KG1 (cell line): ENCODE measurements at places on chromosomes 4 and X.

DNA sequence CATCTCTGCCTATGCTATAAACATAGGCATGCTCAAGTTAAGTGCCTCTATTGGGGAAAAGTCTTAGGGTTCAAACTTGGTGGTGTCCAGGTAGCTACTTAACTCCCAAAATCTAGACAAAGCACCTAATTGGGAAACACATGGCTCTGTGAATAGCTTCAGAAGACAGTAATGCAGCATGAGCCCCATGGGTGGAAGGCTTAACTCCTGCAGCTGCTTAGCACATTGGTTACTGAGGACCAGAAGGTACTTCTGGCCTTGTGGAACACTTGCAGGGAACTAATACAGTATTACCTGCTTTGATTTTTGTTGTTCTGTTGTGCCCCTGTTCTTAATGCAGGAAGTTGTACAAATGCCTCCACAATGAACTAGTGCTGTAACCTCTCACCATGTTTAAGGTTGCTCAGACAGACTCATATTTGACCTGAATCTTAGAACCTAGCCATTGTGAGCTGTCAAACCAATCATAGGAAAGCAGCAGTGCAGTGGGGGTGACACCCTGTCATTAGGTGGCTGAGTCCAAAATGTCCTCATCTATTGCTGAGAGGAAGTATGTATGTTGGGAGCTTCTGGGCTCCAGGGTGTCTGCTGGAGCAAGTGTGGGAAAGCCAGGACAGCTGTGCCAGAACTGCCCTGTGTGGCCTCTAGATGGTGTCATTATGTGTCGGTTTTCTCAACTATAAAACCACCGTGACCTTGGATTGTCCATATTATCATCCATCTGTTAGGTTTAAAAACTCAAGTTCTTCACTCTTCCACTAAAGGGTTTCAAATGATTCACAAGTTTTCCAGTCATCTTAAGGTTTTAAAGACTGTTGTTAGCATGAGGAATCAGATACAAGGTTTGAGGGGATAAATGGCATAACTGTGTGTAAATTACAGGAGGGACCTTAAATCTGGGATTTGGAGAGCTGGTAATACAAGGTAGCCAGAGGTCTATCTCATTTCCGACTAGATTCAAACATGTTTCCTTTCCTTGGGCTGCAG, 69.9 kb upstream of the WDR1 start:
- no peak for DNase-seq

DNA sequence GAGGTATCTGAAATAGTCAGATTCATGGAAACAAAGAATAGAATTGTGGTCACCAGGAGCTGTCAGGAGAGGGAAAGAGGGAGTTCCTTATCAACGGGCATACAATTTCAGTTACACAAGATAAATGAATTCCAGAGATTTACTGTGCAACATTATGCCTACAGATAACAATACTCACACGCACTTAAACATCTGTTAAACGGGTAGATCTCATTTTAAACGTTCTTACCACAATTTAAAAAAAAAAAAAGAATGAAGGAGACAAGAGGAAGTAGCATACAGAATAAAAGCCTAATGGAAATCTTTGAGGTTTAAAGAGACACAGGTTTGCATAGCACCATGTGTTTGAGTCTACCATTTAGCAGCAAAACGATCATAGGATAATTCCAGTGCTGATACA, 298.0 kb downstream of the DKK2 start:
- no peak for DNase-seq

GRCh38 chr4:167956676-167957075, 135.7 kb upstream of the ANXA10 start:
- DNase-seq = no peak

DNA sequence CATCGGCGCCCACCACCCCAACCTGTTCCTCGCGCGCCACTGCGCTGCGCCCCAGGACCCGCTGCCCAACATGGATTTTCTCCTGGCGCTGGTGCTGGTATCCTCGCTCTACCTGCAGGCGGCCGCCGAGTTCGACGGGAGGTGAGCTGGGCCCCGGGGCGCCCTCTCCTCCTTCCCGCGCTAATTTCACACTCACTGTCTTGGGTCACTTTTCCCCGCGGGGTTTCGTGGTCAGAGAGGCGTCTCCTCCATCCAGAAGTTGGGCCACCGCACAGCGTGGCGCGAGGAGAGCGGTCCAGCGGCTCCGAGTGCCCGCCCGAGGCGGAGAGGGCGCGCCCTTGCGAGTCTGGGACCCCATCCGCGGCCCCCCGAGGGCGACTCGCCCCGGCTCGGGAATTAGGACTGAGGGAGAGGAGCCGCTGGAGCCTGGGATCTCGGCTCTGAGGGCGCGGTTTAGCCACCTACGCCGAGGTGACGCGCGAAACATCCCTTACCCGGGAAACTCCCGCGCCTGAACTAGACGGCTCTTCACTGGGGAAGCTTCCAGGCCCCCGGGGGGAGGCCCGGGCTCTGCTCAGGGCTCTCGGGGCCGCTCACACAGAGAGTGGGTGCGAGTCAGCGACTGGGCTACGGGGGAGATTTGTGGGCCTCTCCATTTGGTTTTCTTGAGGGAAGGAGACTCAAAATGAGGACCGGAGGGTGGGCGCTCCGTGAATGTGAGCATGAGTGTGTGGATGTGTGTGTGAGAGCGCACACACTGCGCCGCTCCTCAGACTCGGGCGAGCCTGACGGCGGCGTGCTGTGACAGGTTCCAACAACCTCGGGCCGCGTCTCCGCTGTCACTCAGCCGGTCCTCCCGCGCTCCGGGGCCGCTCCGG, 551 bp downstream of the NPNT start:
- no peak for DNase-seq

GRCh38 chr4:86249074-86249473, 110.8 kb downstream of the MAPK10 start:
- no peak for DNase-seq

GRCh38 chrX:31543634-31544033, 471.8 kb upstream of the FTHL17 start:
- DNase-seq = no peak

GRCh38 chrX:72009731-72010130, 99.1 kb downstream of the NHSL2 start:
- DNase-seq = no peak

GRCh38 chr4:188198982-188199792, 59.9 kb downstream of the TRIML1 start:
- no peak for DNase-seq

GRCh38 chr4:13347517-13348125, 136.5 kb downstream of the RAB28 start:
- no peak for DNase-seq

DNA sequence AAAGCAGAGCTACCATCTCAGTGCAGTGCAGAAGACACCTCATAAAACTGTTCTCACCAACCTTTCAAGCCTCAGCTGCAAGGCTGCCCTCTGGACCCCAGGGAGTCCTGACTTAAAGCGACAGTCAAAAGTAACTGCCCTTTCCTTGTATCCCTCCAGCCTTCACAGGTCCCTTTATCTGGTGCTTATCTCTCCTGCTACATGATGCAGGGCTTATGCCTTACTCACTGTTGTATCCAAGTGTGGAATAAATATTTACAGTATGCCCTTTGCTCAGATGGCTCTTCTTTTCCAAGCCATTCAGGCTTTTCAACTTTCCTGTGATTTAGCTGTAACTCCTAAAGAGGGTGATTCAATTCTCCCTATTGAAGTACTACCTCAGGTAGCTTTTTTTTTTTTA, 92.6 kb downstream of the KDR start:
- no peak for DNase-seq

DNA sequence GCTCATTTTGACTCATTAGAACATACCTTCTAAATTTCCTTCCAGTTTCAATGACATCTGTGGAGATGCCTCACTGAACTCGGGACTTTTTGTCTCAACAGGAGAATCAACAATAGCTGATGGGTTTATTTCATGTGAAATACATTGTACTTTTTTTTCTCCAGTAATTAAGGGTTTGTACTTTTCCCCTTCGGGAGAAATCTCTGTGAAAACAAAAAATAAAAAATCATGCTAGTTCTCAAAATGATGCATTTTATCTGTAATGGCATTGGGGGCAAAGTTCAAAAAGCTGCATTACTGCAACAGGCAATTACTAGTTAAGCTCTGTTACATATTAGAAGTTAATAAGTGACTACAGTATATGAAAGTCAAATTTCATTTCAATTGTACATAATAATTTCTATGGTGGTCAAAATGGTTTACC, 167.3 kb upstream of the SH3RF1 start:
- DNase-seq = no peak

DNA sequence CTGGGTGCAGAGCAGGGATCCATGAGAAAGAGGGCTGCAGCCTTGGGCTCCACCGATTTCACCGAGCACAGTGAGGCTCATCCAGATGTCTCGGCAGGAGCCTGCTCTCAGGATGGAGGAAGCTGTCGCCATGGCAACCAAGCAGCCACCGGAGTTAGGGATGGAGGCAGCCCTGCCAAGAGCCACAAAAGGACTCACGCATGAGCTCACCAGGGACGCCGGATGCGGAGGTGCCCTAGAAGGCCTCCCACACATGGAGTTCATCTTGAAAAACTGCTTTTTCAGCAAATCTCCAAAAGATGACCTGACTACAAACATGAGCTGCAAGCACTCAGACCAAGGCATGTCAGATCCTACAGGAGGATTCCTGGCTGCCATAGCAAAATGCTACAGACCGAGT, 90.7 kb downstream of the WFS1 start:
- DNase-seq = no peak

DNA sequence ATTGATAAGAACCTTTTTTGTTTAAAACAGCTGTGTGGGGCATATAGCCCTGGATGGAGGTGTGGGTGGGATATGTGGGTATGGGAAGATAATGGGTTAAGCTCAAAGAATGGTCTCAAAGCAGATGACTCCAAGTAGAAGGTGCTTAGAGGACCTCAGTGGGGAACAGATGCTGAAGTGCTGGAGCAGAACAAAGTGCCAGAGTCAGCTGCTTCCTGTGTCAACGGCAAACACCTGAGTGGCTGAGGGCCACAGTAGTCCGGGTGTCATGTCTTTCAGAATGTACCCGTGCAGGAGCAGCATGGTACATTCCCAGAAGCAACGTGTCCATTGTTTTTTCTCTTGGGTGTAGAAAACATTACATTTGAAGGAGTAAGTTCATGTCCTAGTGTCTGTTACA, 210.6 kb downstream of the CCNG2 start:
- DNase-seq = no peak

GRCh38 chr4:156557920-156558319, 413.7 kb downstream of the PDGFC start:
- DNase-seq = no peak

DNA sequence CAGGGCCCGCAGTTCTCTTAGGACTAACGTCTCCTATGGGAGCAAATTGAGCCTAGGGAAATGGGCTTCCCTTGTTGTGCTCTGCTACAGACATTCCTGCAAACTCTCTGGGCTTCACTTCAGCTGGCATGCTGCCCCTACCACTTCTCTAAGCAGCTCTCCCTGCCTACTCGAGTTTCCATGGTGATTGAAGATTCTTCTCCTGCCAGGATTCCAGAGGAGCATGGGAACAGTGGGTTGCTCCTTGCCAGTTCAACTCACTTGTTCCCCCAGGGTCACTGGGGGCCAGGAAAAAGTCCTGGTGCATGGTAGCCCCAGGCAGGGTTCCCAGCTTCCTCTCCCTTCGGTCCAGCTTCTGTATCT, 21.1 kb upstream of the WDR17 start:
- no peak for DNase-seq

- DNase-seq = peak; percentile 5
Measured at GRCh38 chr4:25320773-25321172, 8.2 kb downstream of the ZCCHC4 start.

- no peak for DNase-seq
Measured at GRCh38 chrX:24305905-24306304, 8.0 kb downstream of the SUPT20HL2 start.

GRCh38 chrX:39117101-39117500, 315.8 kb downstream of the MID1IP1 start:
- DNase-seq = no peak

- no peak for DNase-seq
Measured at GRCh38 chr4:124432500-124432899, 280.0 kb downstream of the ANKRD50 start.

DNA sequence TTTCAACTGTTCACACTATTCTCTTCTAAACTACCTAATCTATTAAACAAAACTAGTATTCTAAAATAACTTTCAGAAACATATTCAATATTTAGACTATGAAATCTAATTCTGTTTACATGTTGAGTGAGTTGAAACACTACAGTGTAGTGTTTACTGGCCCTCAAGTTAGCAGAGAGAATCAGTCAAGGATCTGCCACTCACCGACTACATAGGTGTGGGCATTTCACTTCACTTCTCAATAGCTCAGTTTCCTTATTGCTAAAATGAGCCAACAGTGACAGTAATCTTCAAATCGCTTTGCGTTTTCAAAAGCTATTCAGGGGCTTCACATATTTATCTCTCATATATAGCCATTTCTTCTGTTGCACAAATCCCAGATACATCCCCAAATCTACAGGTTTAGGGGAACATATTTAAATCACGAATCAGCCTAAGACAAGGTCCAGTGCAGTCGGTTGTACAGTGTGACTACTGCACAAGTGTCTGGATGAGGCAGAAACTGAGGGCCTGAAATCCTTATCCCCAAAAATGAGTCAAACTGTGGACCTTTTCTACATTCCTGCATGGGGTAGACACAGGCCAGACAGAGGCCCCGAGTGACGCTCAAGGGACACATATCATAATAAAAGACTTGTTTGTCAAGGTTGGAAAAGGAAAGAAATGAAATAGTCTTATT, 129.8 kb downstream of the PPP3CA start:
- DNase-seq = no peak

- DNase-seq = peak; percentile 12
Measured at GRCh38 chrX:19904778-19905367, 17.5 kb upstream of the SH3KBP1 start.

- DNase-seq = no peak
Measured at GRCh38 chr4:182495645-182496385, 252.6 kb downstream of the TENM3 start.

- peak; percentile 1 for DNase-seq
Measured at GRCh38 chrX:79412972-79413371, 45.8 kb upstream of the ITM2A start.

GRCh38 chrX:66994729-66995128, 355.9 kb upstream of the EDA2R start:
- DNase-seq = no peak

- no peak for DNase-seq
Measured at GRCh38 chr4:18942874-18943273, 921.3 kb upstream of the LCORL start.

DNA sequence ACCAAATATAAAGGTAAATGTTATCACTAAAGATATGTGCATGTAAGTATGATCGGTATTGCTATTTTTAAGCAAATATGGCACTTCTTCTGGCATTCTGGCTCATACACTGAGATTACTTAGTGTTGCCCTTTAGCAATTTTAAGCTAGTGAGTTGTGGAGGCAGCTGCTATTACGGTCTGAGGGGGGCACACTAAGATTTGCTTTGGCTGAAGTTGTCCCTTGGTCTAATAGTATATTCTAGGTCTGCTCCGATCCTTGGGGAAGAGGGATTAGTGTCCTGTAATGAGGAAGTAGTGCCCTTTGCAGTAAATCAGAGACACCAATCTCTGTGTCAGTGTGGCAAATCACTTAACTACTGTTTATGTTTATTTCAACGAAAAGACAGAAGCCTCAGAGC, 196.5 kb upstream of the FTHL17 start:
- DNase-seq = no peak
